Tibial nerve (tissue), 4 donors: ENCODE measurements at places on chromosomes 7 and 10. TPM values are rescaled to one million over a fixed set of nuclear protein-coding genes. Genes with fewer than 3 reads are reported as not detected.

Gene WAPL
- 50.4 TPM for total RNA-seq

Gene LBX1
- total RNA-seq, result not detected

Gene LRRC61
- 9.6 TPM for total RNA-seq

Gene PIK3CG
- total RNA-seq, result 3.1 TPM

Gene NPY
- not detected for total RNA-seq

Gene CELF2
- total RNA-seq, result 118 TPM

Gene PTPN12
- 145 TPM for total RNA-seq

Gene RSU1
- 41.6 TPM for total RNA-seq

Gene CARD11
- total RNA-seq, result 2.9 TPM
